Natural killer cell treated with Interleukin-12 subunit alpha and Interleukin-12 subunit beta and Interleukin-15 and Interleukin-18, amount 100 ng/mL, for 72 hours (primary cell): ENCODE measurements at places on chromosomes 5 and 9. TPM values are rescaled to one million over a fixed set of nuclear protein-coding genes. Genes with fewer than 3 reads are reported as not detected.

The HSPB3 gene
- not detected for total RNA-seq

The GPX8 gene
- not detected for total RNA-seq

The SPAG8 gene
- total RNA-seq: 1.6 TPM

GRCh38 chr5:137226081-137226480, 273.0 kb downstream of the SPOCK1 start:
- DNase-seq: no peak

DNA sequence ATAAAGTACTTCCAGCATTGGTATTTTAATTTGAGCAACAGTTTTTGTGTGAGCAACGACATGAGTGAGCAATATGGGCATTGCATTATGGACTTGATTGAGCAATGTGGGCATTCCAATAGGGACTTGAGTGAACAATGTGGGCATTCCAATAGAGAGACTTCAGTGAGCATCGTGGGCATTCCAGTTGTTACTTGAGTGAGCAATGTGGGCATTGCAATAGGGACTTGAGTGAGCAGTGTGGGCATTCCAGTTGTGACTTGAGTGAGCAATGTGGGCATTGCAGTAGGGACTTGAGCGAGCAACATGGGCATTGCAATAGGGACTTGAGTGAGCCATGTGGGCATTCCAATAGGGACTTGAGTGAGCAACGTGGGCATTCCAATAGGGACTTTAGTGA, 52.2 kb downstream of the ZCCHC7 start:
- no peak for DNase-seq

GRCh38 chr9:135338546-135338945, 141.0 kb upstream of the PPP1R26 start:
- DNase-seq: no peak
